ENCODE measurements at places on chromosomes 5 and 9.

GRCh38 chr5:142293486-142293885, 31.3 kb downstream of the SPRY4 start:
- DNase-seq: no peak

DNA sequence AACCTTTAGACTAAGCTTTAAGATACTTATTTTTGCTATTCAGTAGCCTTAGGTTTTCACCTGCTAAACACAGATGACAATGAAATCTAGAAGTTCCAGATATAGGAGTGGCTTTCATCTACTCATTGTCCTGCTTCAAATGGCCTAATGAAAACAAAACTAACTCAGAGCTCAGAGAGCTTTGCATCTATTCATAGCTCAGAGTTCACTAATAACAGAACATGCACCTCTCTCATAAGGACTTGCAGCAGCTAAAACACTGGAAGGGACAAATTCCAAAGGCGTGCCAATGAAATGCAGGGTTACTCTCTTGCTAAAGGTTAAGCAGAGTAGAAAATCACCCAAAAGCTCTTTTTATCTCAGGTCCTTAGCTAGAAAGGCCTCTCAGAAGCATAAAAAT, 29.0 kb downstream of the SLC31A2 start:
- no peak for DNase-seq

DNA sequence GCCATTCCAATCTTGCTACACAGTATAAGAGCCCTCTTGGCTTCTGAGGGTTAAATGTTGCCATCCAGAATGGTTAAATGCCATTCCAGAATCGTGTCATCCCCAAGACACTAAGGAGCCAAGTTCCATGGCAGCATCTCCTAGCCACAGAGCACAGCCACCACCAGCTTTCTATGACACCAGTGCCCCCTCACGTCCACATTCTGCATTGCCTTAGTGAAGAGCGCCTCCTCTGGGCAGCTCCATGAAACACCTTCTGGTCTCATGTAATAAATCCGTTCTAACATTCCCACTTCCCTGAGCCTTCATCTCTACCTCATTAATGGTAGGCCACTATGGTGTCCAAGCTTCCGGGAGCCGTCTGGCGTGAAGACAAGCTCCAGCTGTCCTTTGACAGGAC, 12.4 kb downstream of the CBY3 start:
- DNase-seq: peak; percentile 41

DNA sequence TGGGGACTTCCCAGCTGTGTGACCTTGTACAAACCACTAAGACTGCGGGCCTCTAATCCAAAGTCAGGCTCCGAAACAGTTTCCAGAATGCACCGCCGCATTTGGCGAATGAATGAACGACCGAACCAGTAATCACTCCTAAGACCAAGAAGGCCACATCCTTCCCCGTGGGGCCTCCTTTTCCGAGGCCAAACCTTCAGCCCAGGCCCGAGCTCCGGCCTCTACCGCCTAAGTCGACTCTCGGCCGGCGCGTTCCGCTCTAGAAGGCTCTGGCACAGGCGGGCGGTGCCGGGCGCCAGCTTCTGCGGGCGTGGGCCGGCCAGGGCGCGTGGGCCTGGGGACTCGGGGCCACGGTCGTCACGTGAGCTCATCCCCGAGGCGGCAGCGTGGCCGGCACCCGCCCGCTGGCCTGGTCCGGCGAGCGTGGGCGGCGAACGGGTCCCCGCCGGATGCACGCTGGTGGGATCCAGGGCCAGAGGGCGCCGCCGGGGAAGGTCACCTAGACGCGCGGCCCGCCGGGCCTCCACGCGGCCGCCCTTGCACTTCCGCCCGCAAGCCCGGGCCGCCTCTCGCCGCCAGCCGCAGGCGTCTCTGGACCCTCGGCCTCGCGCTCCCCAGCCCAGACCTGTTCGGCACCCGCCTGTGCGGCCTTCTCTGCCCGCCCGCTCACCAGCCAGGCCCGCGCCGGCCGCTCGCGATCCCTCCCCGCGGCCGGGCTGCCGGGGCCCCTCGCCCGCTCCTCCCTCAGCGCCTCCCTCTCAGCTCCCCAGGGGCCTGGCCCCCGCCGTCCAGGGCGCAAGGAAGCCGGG, 754 bp downstream of the VDAC1 start:
- DNase-seq: peak; percentile 54

DNA sequence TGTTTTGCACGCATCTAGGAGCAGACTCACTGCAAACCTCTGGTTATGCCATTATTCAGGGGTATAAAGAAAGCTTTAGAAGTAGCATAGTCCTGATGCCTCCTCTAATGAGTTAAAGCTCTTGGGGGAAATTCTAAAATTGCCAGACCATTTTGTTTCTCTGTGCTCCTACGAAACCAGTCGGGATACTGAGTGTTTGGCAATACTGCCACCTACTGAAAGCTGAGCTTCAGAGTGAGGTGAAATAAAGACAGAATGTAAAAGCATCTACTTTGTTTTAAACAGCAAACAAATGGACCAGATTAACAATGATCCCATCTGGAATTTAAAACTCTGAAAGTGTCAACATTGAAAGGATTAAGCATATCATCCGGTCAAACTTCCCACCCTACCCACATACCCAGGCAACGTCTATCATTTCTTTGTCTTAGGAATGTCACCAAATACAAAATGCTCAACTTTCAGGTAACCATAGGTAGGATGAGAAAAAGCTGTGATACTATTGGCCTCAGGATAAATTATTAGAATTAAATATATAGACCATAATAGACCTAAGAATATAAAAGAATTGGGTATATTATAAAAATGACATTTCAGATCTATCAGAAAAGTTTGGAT, 77.8 kb upstream of the SHISAL2B start:
- peak; percentile 34 for DNase-seq

DNA sequence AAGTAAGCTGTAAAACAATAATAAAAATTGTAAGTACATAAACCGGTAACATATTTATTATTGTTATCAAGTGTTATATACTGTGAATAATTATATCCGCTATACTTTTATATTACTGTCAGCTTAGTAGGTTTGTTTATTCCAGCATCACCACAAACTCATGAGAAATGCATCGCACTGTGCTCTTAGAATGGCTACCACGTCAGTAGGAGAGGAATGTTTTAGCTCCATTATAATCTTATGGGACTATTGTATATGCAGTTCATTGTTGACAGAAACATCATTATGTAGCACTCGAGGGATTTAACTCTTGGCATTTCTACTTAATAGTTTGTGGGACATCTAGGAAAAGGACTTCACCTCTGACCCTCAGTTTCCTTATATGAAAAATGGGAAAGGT, 16.4 kb downstream of the SLC12A2 start:
- no peak for DNase-seq

- DNase-seq: no peak
These were observed 127.6 kb downstream of the SNCAIP start for GRCh38 chr5:122439645-122440044.

GRCh38 chr5:98368141-98368540, 405.3 kb upstream of the RGMB start:
- DNase-seq: no peak

DNA sequence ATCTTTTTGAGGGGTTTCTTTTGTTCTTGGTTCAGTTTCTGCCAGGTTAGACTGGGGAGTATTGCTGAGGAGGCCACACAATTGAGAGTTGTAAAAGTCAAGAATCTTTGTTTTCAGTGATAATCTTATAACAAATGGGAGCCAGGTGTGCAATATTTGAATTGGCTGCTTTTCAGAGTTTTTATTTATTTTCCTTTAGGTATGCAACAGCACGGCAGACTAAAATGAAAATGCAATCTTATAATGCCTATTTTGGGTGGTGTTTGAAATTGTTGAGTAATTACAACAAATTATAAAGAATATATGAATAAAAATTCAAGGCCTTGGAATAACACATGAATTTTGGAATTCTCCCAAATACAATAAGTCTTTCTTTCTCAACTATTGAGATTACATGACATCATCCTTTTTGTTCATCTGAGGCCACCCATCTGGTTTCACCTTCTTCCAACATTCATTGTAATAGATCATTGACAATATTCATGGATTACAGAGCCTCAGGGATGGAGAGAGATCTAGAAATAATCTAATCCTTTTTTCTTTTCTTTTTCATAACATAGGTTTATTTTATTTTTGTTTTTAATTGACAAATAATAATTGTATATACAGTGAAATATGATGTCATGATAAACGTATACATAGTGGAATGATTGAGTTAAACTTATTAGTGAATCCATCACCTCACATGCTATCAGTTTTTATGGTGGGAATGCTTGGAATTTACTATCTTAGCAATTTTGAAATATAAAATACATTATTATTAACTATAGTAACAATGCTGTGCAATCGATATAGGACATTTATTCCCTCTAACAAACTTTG, 1061.0 kb downstream of the NR2F1-AS1 start:
- DNase-seq: no peak

GRCh38 chr5:50401336-50401735, 39.8 kb downstream of the EMB start:
- DNase-seq: no peak

DNA sequence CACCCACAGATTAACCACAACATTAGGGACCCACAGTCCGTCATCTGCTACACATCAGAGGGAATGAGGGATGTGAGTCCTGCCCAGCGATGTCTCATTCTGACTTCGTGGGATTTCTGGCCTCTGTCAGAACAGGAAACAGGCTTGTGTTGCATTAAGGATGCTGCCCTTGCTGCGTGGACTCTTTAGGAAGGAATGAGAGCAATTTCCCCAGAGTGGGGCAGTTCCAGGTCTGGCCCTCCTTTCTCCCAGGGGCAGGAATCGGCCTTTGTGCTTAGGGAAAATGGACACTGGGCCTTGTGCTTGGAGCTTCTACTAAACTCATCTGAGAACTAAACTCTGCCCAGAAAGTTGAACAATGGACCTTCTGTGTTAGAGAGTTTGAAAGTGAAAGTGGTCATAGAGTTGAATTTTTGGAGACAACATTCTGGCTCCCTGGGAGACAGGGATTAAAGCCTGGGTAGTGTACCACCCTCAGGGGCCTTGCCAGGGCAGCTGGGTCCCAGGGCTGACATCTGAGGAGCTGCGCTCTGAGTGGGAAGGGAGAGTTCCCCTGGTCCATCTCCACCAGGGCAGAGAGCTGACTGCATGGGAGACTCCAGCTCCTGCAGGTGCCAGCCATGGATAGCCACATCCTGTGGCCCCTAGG, 37.8 kb upstream of the S1PR3 start:
- DNase-seq: no peak

- no peak for DNase-seq
These were observed 13.8 kb upstream of the CCL28 start for GRCh38 chr5:43425983-43426382.

GRCh38 chr5:33465120-33465519, 24.4 kb downstream of the TARS1 start:
- DNase-seq: no peak

DNA sequence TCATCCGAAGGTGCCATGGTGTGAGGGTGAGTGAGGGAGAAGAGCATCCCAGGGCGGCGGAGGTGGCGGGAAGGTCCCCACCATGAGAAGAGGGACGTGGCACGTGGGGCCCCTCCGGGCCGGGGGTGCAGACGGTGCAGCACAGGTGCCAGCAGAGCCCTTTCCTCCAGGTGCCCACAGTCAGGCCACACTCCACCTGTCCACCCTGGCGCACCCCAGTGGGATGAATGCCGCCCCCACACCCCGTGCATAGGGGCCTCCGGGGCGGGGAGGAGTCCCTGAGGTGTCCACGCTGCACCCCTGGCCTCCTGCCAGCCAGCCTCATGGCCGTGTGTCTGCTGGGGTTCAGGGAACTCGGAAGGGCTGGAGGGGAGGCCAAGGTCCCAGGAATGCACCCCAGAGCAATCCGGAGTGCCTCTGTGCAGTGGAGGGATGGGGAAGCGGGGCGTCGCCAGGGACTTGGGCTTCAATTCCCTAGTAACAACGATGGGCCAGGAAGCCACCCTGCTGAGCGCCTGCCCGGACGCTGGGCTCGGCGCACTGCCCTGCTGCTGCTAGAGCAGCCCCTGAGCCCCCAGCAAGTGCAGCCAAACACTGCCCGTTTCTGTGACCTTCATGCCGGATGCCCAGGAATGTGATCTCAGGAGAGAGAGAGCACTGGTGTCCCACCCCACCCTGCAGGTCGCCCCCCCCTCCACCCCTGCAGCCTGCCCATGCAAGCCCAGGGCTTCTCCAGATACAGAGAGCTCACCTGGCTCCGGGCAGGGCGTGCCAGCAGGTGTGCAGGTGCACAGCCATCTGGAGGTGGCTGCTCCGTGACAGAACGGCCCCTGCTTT, 8.8 kb upstream of the NACC2 start:
- no peak for DNase-seq

- no peak for DNase-seq
These were observed 333.0 kb downstream of the PDE4D start for GRCh38 chr5:59560553-59560952.

GRCh38 chr9:16179566-16179965, 626.7 kb downstream of the CCDC171 start:
- no peak for DNase-seq

- no peak for DNase-seq
These were observed 33.0 kb downstream of the PPARGC1B start for GRCh38 chr5:149762958-149763630.

- DNase-seq: peak; percentile 74
These were observed 44.7 kb upstream of the NKD2 start for GRCh38 chr5:963673-964531.

DNA sequence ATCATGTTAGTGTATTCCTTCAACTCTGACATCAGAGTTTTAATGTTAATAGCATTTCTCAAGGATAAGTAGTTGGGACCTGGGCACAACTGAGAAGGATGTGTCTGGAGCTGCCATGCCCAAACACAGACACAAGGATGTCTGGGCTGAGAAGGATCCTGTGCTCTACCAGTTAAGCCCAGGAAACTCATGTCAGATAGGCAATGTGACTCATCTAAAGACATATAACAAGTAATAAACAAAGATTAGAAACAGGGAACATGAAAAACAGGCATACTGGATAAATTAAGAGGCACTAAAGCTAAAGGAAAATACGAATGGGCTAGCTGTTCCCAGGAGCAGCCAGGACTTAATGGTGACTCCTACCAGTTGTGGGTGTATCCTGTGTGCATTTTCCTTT, 9.1 kb upstream of the EGFLAM start:
- no peak for DNase-seq

GRCh38 chr5:91306497-91306896, 76.6 kb downstream of the ARRDC3 start:
- DNase-seq: no peak

- DNase-seq: no peak
These were observed 66.9 kb downstream of the FER start for GRCh38 chr5:108814551-108814950.

DNA sequence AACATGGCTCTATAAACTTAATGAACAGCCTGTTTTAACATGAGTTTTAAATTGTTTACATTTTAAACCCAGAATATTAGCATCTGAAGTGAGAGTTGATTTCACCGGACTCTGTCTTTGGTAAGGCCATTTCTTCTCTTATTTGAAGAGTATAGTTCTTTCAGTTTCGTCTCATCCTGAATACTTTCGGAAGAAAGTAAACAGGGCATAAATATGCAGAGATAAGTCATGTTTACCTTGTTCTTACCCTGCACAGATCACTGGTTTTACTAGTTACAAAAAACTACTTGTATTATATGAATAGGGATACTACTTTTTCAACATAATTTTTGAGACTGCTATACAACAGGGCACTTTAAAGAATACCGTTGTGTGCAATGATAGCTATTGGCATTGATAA, 656.3 kb upstream of the ZNF608 start:
- no peak for DNase-seq

GRCh38 chr9:711761-712553, 129.5 kb upstream of the DMRT1 start:
- no peak for DNase-seq
